ENCODE measurements at places on chromosomes 3 and 15.
A peak's percentile ranks its signal among the peaks of the same experiment; 100 is the strongest.

GRCh38 chr3:168625477-168625876 lies 529.8 kb upstream of the GOLIM4 start:
- DNase-seq: no peak

DNA sequence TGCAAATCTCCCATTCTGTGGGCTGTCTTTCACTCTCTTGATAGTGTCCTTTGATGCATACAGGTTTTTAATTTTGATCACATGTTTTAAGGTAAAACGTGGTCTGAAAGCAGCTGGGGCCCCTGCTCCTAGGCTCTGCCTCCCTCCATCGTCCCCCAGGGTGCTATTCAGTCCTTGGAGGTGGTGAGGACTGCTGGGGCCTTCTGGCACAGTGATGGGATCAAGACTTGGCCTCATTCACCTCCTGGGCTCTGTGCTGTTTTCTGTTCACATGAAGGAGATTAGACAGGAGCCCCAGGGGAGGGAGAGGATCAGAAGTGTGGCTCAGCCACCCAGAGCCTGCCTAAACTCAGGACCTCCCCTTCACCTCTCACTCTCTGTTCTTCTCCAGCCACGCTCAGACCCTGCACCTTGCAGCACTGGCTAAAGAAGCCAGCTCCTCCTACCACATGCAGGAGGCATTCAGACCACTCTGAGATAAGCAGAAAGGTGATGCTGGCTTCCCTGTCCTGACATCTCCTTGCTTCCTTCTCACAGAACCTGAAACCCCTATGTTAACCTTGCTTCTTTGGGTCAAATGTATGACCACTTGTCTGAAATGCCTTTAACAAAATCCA lies 43.9 kb downstream of the PAQR5 start:
- DNase-seq: no peak

DNA sequence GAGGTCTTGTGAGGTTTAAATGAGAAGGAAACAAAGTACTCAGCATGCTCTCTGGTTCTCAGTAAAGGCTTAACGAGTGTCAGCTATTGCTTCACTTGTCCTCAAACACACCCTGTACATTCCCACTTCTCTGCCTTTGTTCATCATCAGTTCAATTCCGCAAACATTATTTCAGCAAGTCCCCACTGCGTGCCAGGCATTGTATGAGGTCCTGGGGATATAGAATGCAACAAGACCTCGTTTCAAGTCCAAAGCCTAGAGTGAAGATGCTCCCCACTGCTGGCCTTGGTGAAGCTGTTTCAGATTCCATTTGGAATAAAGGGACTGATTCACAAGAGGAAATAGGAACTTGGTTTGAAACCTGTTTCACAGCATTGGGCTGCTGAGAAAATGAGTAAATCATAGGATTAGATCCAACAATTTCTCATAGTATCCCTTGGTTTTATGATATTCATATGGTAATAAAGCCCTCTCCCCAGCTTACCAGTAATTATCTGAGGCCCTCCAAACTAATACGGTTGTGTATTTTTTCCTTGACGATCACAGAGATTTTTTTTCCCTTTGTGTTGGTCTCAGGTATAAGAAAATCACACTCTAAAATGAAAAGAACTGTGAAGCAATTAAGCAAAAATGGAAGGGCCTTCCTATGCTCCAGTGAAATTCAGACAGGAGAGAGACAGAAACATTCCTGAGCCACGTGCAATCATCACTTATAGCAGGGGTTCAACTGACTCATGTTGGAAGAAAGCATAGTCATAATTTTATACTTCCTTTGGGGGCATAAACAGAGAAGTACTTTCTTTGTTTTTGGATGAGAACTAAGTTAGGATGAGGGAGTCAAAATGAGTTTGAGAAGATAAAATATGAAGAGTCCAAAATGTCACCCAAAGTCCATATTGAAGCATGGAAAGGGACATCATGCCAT lies 258.6 kb downstream of the RORA start:
- no peak for DNase-seq

DNA sequence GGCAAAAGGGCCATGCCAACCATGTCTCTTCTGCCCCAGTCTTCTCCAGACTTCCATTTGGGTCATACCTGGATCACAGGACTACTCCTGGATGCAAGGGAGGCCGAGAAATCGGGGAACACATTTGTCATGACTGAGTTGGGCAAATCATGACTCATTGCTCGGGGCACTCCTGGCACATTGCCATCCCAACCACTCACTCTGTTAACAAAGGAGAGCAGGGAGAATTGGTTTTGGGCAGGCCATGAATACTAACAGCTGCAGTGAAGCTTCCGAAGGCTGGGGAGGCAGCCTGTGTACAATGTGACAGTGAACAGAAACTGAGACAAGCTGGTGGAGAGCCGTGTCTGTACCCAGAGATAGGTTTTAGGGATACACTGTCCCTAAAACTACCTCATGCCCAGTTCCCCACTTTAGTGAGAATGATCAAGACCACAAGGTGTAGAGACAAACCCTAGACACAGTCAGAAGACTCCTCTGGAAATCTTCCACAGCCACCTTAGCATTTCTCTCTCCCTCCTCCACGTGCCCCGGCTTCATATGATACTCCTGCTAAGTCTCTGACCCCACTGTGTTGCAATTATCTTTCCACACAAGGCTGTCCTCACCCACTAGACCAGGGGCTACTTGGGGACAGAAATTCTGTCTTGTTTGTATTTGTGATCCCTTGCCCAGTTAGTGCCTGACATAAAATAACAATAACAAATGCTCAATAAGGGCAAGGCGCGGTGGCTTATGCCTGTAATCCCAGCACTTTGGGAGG lies 10.5 kb upstream of the BUB1B start:
- DNase-seq: no peak

- peak; percentile 67 for DNase-seq
Observed at GRCh38 chr3:100073714-100074307, 40.5 kb downstream of the FILIP1L start.

DNA sequence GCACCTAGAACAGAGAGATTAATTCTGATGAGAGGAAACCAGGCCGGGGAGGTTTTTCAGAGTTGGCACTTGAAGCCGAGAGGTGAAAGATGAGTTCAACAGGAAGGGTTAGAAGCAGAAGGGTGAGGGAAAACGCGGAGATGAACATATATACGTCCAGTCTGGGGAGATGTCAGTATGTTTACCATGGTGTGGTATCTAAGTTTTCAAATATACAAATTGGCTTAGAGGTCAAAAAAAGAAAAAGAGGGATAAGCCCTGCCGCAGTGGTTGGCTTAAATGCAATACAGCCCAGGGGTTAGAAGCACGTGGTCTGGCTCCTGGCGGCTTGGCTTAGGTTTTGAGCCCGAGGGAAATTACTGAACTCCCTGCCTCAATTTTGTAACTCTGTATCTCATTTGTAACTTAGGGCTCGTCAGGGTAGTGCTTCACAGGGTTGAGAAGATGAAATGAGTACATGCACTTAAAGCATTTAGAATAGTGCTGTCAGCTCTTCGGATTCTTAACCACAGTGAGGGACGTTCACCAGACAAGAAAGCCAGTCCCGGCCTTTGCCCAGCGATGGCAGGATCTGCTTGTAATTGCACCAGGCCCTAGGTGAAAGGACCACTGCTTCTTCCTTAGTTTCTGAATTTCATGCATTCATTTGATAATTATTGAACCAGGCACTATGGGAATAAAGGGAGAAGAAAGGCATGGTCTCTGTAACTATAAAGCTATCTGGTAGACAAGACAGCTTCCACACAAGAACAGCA lies 6.4 kb downstream of the HES1 start:
- peak; percentile 37 for DNase-seq

DNA sequence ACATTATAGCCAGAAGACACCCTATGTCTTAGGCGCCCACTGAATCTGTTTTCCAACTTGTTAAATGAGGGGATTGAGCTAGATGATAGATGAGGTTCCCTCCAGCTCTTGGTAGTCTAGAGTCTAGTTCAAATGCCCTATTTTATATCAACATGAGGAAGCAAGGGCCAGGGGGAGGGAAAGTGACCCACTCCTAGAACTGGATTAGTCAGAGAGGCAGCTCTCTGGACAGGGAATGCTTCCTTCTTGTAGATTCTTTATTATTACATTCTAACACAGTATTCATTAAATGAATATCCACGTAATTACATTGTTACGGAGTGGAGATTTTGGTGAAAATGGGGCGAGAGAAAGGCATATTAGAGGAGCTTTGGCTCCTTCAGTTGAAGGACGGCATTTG lies 89.5 kb downstream of the RAD18 start:
- no peak for DNase-seq

GRCh38 chr3:30768703-30769550 lies 125.5 kb downstream of the GADL1 start:
- peak; percentile 81 for DNase-seq

GRCh38 chr3:53168175-53168923 lies 7.3 kb downstream of the PRKCD start:
- peak; percentile 36 for DNase-seq

GRCh38 chr15:95371664-95372063 lies 958.8 kb upstream of the NR2F2 start:
- DNase-seq: no peak

DNA sequence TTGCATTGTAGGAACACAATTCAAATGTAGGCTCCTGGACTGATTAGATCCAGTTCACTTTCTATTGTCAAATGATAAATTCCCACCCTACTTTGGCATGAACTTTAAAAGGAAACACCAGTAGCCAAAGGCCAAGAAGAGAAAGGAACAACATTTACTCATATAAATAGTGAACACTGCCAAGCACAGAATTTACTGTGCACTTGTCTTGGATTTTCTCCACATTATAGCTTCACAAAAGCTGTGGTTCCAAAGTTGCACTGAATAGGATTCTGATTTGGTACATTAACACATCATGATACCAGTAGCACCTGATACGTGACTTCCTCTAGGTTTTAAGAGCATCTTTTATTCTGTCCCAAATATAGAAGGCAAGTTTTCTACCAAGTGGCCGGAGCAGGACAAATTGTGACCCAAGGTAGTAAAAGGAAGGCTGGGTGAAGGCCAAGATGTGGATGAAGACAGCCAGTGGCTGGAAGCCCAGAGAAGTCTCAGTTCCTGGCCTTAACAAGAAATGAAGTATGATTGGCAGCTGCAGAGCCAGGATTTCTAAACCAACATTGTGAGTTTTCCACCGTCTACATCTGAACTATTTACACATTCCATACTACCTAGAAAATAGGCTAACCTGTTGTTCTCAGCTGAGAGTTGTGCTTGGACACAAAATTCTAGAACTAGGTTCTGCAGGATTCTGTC lies 206.7 kb downstream of the THRB start:
- DNase-seq: no peak

DNA sequence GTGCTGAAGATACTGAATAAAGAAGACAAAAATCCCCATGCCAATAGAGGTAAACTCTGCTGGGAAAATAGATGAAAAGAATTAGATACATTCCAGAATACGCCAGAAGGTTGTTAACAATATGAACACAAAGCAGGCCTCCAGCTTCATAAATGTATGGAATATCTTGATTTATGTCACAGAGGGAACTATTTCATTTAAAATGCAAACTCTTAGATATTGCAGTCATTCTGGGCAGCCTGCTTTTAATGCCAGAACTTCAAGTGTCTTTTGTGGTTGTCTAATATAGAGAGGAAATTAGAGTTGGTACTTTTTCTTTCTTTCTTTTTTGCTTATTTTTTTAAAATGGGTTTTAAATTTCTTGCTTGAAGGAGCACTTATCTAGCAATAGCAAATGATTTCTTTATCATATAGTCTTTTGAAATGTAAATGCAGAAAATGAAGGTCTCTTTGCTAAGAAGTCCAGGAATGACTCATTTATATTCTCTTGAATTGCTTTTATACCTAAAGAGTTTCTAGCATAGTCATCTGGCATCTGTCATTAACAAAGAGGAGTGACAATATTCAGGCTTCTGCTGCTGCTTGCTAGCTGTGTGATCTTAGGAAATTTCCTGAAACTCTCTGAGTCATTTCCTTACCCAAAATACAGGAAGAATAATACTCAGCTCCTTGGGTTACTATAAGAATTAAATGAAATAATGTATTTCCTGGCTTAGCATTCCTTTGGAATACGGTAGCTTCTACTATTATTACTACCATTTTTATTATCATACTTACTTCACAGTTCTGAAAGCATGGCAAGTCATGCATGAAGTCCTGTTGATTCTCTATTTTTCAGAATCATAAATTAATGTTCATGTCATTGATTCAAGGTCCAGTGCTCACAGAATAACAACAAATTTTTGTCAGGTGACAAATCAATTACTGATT lies 527.6 kb downstream of the DIPK2A start:
- DNase-seq: no peak

- no peak for DNase-seq
Observed at GRCh38 chr3:62771331-62772072, 103.7 kb downstream of the CADPS start.

DNA sequence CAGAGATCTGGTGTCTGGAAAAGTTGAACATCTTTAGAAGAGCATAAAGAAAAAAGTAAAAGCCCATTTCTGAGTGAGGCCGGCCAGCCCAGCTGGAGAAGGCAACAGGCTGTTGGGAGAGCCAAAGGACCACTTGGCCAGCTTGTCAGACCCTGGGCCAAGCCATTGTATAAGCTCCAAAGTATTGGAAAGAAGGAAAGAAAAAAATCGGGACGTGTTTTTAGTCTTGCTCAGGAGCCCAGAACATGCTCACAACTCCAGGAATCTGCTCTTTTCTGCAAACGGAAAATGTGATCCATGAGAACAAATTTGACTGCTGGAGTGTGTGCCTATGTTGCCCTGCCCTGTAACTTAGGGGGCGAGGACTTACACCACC lies 10.4 kb upstream of the CLPX start:
- no peak for DNase-seq

GRCh38 chr3:107798381-107798780 lies 275.6 kb downstream of the BBX start:
- DNase-seq: no peak

- DNase-seq: no peak
Observed at GRCh38 chr3:97670952-97671351, 93.6 kb upstream of the ARL6 start.

GRCh38 chr3:197961582-197961945 lies 1.5 kb downstream of the LMLN start:
- DNase-seq: no peak

DNA sequence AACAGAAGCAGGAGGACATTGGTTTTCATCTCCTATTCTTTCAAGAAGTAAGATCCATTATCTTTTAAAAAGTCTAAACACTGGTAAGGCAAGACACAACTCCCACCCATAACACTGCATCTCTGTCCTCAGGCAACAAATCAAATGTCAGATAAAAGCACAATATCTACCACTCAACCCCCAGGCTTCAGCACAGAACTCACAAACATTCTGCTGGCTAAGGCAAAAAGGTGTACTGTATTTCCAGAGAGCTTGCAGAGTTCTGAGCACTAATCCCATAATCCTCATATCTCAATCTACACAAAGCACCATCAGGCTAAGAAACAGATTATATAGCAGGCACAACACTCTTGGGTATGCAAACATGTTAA lies 20.9 kb downstream of the RAF1 start:
- no peak for DNase-seq
